ENCODE measurements at places on chromosomes 2 and 18.

DNA sequence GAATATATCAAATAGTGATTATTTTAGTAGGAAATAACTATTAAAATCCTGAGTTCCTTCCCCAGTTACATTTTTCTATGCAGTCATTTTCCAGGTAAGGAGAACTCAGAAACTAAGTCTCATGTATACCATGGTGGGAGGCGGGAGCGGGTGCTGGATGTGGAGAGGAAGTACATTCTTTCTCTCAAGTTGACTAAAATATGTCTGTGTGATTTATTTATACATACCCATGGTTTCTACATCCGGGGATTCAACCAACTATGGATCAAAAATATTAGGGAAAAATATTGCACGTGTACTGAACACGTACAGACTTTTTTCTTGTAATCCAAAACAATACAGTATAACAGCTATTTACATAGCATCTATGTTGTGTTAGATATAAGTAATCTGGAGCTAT lies 6.8 kb downstream of the ZCCHC2 start:
- no peak for DNase-seq

- no peak for DNase-seq
Observed at GRCh38 chr2:78999406-78999805, 26.1 kb upstream of the REG3G start.

DNA sequence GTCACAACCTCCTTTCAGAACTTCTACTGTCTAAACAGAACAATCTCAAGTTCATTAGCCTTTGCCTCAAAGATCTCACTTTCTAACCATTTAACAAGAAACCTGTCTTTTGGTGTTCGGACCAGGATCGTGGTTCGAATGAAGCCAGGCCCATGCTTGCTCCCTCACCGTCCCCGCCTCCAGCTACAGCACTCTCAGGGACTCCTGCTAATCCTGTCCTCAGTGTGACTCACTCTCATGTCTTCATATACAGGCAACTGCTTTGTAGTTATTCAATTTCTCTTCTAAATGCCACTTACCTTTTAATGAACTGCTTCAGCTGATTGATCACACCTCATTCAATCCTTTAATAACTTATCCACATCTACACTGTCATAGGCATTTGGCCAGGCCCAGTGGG lies 15.8 kb downstream of the SERTAD2 start:
- DNase-seq, result no peak

DNA sequence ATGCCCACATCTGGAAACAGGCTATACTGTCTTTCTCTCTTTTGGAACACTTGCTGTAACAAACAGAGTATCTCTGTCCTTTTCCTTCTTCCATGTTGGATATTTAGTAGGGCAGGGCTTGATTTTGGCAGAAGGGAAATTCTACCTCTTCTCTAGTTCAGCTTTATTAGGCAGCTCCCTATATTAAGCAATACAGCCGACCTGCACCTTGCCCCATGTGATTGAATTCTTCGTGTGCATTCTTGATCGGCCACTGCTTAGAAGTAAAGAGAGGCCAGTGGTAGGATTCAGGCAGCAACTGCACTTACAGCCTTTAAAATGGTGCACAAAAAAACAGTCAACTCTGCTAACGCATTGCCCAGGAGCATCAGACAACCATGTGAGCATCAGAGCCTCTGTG lies 31.3 kb upstream of the FIGN start:
- no peak for DNase-seq

GRCh38 chr2:41992671-41993434 lies 55.0 kb upstream of the PKDCC start:
- DNase-seq, result no peak

- DNase-seq, result no peak
Observed at GRCh38 chr2:223591596-223591995, 10.6 kb downstream of the SCG2 start.

- no peak for DNase-seq
Observed at GRCh38 chr2:145845207-145845894, 1325.4 kb upstream of the ZEB2 start.

GRCh38 chr2:36811071-36811470 lies 114.6 kb downstream of the VIT start:
- no peak for DNase-seq

GRCh38 chr2:158578703-158579330 lies 122.1 kb downstream of the PKP4 start:
- no peak for DNase-seq

- no peak for DNase-seq
Observed at GRCh38 chr18:45617284-45617683, 2.0 kb downstream of the SLC14A2 start.

- no peak for DNase-seq
Observed at GRCh38 chr2:47561906-47562305, 158.9 kb downstream of the MSH2 start.

DNA sequence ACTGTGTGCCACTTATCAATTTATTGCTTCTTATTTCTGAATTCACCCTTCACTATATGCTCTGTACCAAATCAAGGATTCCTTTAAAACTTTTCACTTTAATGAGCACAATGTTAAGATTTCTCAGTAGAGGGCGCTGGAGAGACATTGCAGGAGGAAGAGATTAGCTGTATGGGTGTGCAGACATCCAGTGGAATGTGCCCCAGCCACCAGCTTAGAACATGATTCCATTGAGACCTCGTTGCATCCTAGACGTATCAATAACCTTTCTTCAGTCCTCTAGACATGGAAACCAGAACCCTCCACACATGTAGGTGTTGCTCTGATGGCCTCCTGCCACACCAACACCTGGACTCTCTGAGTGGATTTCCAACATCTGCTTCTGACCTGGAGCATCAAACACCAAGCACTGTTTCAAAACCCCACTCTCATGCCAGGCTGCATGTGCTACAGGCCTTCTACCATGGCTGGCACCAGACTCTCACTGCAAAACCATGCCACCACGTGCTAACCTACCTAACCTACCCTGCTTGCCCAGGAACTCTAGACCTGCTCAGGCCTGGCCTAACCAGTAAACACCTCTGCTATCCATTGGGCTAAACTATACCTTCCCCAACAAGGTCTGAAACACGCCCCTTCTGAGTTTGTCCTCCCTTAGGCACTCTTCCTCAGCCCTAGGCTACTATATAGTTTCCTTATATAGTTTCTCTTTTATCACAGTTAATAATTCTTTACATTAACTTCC lies 633.2 kb upstream of the PKDCC start:
- no peak for DNase-seq

- DNase-seq, result no peak
Observed at GRCh38 chr2:238846378-238846627, 1.6 kb upstream of the TWIST2 start.

DNA sequence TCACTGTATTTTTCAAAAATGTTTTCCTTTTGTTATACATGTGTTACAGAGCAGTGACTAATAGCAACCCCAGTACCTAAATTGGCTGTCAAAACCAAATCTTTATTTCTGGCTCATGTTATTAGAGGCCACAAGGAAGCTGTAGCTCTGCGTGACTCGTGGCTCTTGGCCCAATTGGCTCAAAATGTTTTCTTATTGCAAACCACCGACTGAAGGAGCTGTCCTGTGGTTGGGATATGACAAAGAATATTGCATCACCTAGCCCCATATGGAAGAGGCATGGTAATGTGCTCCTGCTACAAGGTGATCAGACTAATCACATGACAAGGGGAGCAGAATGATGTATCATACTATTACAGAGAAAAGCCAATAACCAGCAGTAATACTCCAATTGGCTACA lies 1058.5 kb downstream of the CBLN2 start:
- no peak for DNase-seq

DNA sequence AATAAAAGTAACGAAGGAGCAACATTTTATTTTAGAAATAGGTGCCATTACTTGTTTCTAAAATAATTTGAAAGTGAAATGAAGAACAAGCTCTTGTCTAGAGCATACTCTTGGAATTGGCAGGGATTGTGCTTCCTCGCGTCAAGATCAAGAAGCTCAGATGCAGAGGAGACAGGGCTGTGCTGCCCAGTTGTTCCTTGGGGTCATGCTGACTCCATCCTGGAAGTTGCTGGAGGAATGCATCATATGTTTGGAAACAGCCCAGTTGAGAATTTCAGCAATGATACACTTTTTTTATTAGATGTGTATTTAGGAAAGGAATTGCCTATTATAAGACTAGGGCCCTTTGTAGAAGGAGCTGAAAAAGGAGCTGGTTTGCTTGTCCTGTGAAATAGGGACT lies 17.2 kb downstream of the LTBP1 start:
- no peak for DNase-seq

GRCh38 chr2:189018631-189019030 lies 44.5 kb downstream of the COL3A1 start:
- no peak for DNase-seq

DNA sequence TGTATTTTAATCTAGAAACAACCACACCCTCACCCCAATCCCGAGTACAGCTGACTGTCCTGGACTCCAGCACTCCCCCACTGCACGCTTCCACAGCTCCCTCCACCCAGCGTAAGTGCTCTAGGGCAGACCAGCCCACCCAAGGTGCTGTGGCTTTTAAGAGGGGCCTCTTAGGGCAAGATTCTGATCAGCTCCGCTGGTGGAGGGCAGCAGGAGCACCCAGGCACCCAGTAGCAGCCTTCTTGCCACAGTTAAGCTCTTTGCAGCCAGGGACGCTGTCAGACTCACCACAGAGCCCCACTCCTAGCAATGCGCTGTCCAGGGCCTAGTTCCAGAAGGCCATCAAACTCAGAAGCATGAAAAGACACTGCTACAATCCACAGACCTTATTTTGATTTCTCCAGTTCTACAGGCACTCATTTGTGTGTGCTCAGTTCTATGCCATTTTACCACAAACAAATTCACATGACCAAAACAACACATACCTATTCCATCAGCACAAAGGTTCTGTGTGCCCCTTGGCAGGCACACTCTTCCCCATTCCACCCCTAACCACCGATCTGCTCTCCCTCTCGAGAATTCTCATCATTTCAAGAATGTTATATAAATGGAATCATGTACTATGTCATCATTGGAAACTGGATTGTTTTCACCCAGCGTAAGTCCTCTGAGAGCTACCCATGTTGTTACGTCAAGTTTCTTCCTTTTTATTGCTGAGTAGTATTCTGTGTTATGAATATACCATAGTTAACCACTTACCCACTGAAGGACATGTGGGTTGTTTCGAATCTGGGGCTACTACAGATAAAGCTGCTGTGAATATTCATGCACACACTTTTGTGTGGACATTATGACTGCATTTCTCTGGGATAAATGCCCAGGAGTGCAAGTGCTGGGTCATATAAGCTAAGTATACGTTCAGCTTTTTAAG lies 40.4 kb downstream of the PTPN2 start:
- DNase-seq, result no peak

DNA sequence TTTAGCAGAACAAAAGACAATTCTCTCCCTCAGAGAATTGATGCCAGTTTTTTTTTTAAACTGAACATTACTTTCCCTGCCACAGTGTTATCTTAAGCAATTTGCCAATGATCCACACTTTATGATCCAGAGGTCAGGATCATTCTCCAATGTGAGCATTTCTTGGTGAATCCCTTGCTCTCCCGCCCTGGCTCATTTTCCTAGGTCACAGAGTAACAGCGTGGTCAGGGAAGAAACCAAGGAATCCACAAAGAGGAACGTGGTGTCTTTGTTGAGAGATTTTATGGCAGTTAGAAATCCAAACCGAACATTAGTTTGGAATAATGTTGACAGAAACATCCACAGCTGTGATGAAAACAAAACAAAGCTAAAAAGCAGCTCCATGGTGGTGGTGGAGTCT lies 250.3 kb downstream of the TTC32 start:
- no peak for DNase-seq

- peak; percentile 75 for DNase-seq
Observed at GRCh38 chr18:47748847-47749599, 181.4 kb downstream of the SMAD2 start.

DNA sequence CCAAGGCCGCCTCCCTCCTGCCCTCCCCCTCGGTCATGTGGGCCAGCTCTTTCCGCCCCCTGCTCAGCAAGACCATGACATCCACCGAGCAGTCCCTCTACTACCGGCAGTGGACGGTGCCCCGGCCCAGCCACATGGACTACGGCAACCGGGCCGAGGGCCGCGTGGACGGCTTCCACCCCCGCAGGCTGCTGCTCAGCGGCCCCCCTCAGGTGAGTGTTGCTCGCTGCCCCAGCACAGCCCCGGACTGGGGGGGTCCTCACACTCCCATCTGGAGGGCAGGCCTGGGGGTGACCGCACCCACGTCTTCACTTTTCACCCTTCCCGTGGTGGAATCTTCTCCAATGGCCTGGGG lies 51.3 kb downstream of the NTSR2 start:
- no peak for DNase-seq

DNA sequence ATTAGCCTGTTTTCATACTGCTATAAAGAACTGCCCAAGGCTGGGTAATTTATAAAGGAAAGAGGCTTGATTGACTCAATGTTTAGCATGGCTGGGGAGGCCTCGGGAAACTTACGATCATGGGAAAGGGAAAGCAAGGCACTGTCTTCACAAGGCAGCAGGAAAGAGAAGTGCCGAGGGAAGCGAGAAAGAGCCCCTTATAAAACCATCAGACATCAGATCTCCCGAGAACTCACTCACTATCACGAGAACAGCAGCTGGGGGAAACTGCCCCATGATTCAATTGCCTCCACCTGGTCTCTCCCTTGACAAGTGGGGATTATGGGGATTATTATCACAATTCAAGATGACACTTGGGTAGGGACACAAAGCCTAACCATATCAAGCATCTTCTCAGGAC lies 23.3 kb downstream of the RHOB start:
- no peak for DNase-seq

DNA sequence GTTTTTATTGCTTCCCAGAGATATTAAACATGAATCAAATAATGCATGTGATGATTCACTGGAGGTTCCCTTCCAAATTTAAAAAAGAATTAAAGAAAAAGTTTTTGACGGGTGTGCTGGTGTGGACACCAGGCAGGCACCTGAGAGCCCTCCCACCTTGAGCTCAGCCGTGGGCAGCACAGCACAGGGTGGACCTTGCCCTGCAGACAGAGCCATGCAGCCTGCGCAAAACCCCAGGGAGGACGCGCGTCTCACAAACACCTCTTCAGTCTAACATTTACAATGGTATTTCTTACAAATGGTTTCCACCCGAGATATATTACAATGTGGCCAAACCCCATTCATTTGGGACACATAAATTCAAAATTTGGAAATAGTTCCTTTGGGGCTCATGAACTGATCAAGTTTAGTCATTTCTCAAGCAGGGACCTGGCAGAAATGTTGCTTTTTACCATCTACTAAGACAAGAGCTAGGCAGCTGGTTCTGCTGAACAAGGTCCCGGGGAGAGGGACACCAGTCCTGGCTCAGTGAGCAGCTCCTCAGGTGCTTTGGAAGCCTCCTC lies 45.4 kb downstream of the ODC1 start:
- DNase-seq, result no peak

- no peak for DNase-seq
Observed at GRCh38 chr2:64318476-64318748, 135.6 kb upstream of the LGALSL start.

Data from activated CD8-positive, alpha-beta memory T cell treated with anti-CD3 and anti-CD28 coated beads for 1 hour (primary cell).